Heart left ventricle (tissue), 16 donors: ENCODE measurements at places on chromosomes 7 and 10.
A peak's percentile ranks its signal among the peaks of the same experiment; 100 is the strongest.

- DNase-seq = no peak
- peak within 1 kb of the TSS; percentile 58 for H3K4me3 ChIP-seq
- peaks cover 10% of the 10 kb centered on the region for H3K4me1 ChIP-seq
- H3K36me3 ChIP-seq = no peaks in the 10 kb centered on the region
These were observed at the start of gene PLXNA4 for GRCh38 chr7:132575982-132576720. PLXNA4 (minus strand) TSS chr7:132576470; CDS start chr7:132508693, 67,777 bp downstream.

- peaks cover 4% of the 10 kb centered on the region for H3K27me3 ChIP-seq
- DNase-seq = no peak
- H3K4me1 ChIP-seq = no peaks in the 10 kb centered on the region
- H3K4me3 ChIP-seq = no peak overlapping the region
- H3K27ac ChIP-seq = no peak overlapping the region
- H3K36me3 ChIP-seq = no peaks in the 10 kb centered on the region
These were observed 112.3 kb downstream of the RAB11FIP2 start for GRCh38 chr10:117934477-117934876.

DNA sequence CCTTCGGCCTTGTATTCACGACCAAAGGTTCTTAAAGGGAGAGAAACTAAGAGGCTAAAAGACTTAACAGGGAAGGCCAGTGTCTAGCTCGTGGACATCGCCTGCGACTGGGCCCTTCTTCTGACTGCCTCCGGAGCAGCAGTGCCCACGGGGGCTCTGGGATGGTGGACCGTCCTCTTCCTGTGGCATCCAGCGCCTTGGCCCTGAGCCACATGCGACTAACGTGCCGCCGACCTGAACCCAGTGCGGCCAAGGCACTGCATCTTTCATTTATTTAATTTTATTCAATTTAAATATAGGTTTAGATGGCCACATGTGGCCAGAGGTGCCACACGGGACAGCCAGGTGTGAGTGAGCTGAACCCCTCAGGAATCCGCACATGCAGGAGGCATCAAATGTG lies 451.7 kb downstream of the PTPRN2 start:
- H3K4me3 ChIP-seq = no peak overlapping the region
- H3K27me3 ChIP-seq = no peaks in the 10 kb centered on the region
- H3K4me1 ChIP-seq = no peaks in the 10 kb centered on the region
- DNase-seq = no peak

DNA sequence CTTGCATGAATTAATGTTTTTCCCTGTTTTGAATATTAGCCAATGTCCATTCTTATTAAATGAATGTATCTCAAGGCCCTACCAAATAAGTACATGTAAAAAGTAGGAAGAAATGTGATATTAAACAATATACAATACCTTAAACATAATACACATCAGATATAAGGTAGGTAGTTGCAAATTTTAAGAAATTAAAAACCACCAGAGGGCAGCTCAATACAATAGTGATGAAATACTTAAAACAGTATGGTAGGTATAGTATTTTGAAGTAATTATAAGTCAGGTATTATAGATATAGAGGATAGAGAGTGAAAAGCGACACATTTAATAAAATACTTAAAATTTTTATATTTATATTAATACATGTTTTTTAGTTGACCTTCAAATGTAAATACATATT lies 43.6 kb upstream of the CDK14 start:
- no peaks in the 10 kb centered on the region for H3K27me3 ChIP-seq
- DNase-seq = no peak
- H3K4me3 ChIP-seq = no peak overlapping the region
- no peak overlapping the region for H3K27ac ChIP-seq
- H3K36me3 ChIP-seq = no peaks in the 10 kb centered on the region
- no peaks in the 10 kb centered on the region for H3K4me1 ChIP-seq

DNA sequence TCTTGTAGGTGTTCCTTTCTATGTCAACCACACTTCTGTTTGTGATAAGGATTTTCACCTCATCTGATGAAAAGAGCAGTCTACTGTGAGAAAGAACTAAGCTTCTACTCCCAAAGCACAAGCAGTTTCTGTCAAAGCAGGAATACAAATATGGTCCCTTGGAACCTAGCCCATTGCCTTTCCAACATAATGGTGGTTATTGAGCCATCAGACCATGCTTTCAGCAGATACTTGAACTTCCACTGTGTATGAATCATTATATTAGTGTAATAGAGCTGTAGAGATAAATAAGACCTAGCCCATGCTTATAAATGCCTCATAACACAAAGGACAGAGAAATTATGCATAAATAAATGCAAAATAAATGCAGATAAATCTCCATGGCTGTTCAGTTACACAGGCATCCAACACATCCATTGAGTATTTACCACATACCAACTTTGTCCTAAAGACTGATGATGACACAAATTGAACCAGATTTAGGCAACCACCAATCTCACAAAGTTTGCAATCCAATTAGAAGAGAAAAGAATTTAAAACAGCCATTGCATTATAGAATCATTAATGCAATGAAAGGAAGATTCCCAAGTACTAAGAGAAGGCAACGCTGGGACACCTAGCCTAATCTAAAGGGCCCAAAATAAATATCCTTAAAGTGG lies 729.4 kb upstream of the C7orf33 start:
- no peak for DNase-seq
- no peaks in the 10 kb centered on the region for H3K4me1 ChIP-seq
- no peaks in the 10 kb centered on the region for H3K27me3 ChIP-seq
- H3K36me3 ChIP-seq = no peaks in the 10 kb centered on the region
- no peak overlapping the region for H3K27ac ChIP-seq

- peak overlapping the region; percentile 72 for H3K27ac ChIP-seq
- peaks cover 57% of the 10 kb centered on the region for H3K36me3 ChIP-seq
- no peaks in the 10 kb centered on the region for H3K27me3 ChIP-seq
- no peak overlapping the region for H3K4me3 ChIP-seq
- no peaks in the 10 kb centered on the region for H3K4me1 ChIP-seq
These were observed 252.8 kb downstream of the ZMYND11 start for GRCh38 chr10:387909-388660.

DNA sequence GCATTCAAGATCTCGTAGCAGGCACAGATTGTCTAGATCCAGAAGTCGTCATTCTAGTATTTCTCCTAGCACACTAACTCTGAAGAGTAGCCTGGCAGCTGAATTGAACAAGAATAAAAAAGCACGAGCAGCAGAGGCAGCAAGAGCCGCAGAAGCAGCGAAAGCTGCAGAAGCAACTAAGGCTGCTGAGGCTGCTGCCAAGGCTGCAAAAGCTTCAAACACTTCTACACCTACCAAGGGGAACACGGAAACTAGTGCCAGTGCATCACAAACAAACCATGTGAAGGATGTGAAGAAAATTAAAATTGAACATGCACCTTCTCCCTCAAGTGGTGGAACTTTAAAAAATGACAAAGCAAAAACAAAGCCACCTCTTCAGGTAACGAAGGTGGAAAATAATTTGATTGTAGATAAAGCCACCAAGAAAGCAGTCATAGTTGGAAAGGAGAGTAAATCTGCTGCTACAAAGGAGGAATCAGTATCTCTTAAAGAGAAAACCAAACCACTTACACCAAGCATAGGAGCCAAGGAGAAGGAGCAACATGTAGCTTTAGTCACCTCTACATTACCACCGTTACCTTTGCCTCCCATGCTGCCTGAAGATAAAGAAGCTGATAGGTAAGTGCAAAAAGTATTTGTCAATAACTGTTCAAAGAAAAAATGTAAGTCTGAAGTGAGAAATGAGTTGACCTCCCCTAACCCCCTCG lies 37.7 kb downstream of the CDK13 start:
- peaks cover 44% of the 10 kb centered on the region for H3K4me1 ChIP-seq
- H3K27ac ChIP-seq = no peak overlapping the region
- peaks cover 14% of the 10 kb centered on the region for H3K36me3 ChIP-seq
- no peak overlapping the region for H3K4me3 ChIP-seq
- H3K27me3 ChIP-seq = no peaks in the 10 kb centered on the region
- no peak for DNase-seq

DNA sequence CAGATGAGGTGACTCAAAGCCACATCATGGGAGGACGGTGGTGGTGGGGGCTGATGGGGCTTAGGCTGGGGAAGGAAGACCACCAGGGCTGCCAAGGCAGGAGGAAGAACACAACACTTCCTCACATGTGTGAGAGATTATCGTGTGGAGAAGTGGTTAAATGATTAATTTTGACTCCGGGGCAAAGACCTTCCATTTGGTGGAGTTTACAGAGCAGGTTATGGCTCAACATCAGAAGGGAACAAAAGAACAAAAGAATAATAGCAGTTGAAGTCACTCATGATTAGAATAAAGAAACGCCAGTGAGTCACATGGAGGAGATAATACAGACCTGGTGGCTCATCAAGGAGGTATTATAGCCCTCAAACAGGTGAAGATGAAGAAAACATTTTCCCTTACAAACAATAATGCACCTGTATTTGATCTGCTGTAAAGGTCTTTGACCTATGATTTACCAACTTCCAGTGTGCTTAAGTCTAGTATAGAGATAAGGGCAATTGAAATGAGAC lies 170.1 kb downstream of the PKD1L1 start:
- no peak for DNase-seq
- no peak overlapping the region for H3K4me3 ChIP-seq
- H3K36me3 ChIP-seq = no peaks in the 10 kb centered on the region
- no peaks in the 10 kb centered on the region for H3K27me3 ChIP-seq
- no peaks in the 10 kb centered on the region for H3K4me1 ChIP-seq

DNA sequence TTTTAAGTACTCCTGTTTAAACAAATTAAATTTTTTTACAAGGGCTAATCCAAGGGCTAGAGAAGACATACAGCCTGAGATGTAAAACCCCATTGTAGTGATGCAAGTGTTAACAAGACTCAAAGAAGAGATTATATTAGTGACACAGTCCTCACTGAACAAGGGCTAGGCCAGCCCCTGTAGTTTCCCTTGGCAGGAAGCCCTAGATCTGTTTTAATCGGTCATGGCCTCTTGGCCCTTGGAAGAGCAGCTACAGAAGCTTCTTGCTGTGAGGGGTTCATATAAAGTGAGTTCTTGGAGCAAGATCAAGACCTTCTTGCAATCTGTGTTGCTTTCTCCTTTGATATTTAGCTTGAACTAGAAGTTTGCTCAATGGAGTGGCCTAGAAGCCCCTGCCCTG lies 1339.4 kb downstream of the XPNPEP1 start:
- no peak overlapping the region for H3K27ac ChIP-seq
- H3K36me3 ChIP-seq = no peaks in the 10 kb centered on the region
- no peak for DNase-seq
- no peaks in the 10 kb centered on the region for H3K27me3 ChIP-seq
- no peak overlapping the region for H3K4me3 ChIP-seq
- no peaks in the 10 kb centered on the region for H3K4me1 ChIP-seq

- no peak overlapping the region for H3K27ac ChIP-seq
- DNase-seq = no peak
- no peaks in the 10 kb centered on the region for H3K4me1 ChIP-seq
- no peak overlapping the region for H3K4me3 ChIP-seq
- H3K27me3 ChIP-seq = peaks cover 85% of the 10 kb centered on the region
- no peaks in the 10 kb centered on the region for H3K36me3 ChIP-seq
These were observed 6.6 kb upstream of the OGDHL start for GRCh38 chr10:49768731-49769130.

GRCh38 chr7:40213291-40213690 lies 78.5 kb downstream of the SUGCT start:
- H3K4me1 ChIP-seq = no peaks in the 10 kb centered on the region
- no peaks in the 10 kb centered on the region for H3K27me3 ChIP-seq

DNA sequence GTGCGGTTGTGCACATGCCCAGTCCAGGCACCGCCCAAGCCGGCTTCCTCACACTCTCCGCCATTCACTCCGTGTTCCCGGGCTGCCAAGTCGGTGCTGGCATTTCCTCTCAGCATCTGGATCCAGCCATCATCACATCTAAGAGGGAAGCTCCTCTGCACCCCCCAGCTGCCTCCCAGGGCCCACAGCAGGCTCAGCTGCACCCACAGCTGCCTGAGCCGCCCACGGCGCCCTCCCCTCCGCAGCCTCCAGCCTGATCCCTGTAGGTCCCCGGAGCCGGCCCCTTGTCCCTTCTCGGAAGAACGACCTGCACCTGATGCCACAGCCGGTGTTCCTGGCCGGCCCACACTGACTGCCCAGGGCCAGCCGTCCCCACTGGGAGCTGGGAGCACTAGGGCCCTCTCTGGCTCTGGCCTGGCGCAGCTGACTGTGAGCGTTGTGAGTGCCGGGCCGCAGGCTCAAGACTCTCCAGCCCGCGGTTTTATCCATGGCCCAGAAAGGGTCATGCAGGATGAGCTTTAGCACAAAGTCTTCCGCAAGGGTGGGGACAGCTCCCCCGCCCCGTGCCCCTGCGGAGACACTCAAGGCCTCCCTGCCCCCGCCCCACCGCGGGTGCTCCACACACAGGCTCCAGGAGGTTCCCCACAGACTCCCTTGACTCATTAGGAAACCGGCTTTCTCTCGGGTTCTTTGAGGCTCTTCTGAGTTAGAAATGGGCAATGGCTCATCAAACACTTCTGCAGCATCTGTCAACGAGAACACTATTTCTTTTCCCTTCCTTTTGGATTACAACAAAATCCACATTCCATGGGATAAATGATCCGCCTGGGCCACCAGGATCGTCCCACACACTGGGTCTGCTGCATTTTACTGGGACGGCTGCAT lies 31.2 kb downstream of the CFAP46 start:
- H3K27ac ChIP-seq = no peak overlapping the region
- H3K4me1 ChIP-seq = no peaks in the 10 kb centered on the region
- DNase-seq = no peak
- H3K36me3 ChIP-seq = no peaks in the 10 kb centered on the region

- H3K27ac ChIP-seq = no peak overlapping the region
- H3K27me3 ChIP-seq = no peaks in the 10 kb centered on the region
- no peaks in the 10 kb centered on the region for H3K36me3 ChIP-seq
- no peak overlapping the region for H3K4me3 ChIP-seq
- no peaks in the 10 kb centered on the region for H3K4me1 ChIP-seq
These were observed 93.2 kb downstream of the AKR1D1 start for GRCh38 chr7:138169441-138169851.

DNA sequence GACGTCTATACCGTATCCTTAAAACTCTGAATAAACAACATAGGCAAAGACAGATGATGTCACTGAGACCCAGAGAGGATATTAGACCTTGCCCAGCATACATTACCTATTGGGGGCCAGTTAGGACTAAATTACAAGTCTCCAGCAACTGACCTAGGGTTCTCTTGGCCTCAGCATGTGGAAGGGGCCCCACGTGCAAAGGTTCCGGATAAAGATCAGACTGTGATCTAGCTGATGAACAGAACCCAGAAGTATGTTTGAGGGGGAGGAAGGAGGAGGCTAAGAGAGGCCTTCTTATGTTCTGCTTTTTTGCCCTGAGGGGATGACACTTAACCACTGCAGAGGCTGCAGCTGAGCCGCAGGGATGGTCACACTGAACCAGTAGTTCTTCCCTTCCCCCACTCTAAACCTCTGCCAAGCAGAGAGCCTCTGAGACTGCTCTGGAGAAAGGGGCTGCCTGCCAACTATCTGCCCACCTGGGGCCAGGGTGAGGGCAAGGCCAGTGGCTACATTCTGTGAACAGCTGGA lies 24.0 kb upstream of the KMT2C start:
- H3K36me3 ChIP-seq = no peaks in the 10 kb centered on the region
- H3K27ac ChIP-seq = no peak overlapping the region
- DNase-seq = peak; percentile 30
- H3K27me3 ChIP-seq = no peaks in the 10 kb centered on the region
- no peak overlapping the region for H3K4me3 ChIP-seq
- peaks cover 24% of the 10 kb centered on the region for H3K4me1 ChIP-seq
